Naive thymus-derived CD4-positive, alpha-beta T cell (primary cell): ENCODE measurements at places on chromosomes 6 and 20.

GRCh38 chr6:136092897-136093296 is 157.2 kb downstream of the MTFR2 start:
- no peaks in the 10 kb centered on the region for H3K36me3 ChIP-seq
- no peak overlapping the region for H3K27ac ChIP-seq
- H3K27me3 ChIP-seq: no peaks in the 10 kb centered on the region
- no peak overlapping the region for H3K4me3 ChIP-seq
- H3K4me1 ChIP-seq: no peaks in the 10 kb centered on the region
- DNase-seq: no peak

DNA sequence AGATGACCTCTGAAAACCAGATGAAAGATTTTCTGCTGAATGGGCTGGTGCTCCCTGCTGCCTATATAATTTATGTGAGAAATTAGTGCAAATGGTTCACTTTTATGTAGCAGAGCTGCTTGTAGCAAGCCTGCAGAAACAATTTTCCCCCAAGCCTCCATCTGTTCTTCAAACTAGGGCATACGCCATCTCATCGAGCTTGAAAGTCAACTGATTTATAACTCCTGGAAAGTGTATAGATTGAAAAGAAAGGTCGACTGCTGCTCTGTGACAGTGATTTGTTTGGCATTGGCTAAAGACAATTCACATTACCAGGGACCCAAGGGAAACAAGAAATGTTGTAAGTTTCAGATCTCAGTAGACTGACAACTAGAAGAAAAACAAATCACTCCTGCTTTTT is 93.3 kb downstream of the PACRG start:
- H3K36me3 ChIP-seq: no peaks in the 10 kb centered on the region
- DNase-seq: no peak
- H3K4me1 ChIP-seq: no peaks in the 10 kb centered on the region

- H3K4me3 ChIP-seq: no peak overlapping the region
- no peak overlapping the region for H3K27ac ChIP-seq
- H3K36me3 ChIP-seq: no peaks in the 10 kb centered on the region
- no peaks in the 10 kb centered on the region for H3K27me3 ChIP-seq
- H3K4me1 ChIP-seq: no peaks in the 10 kb centered on the region
- no peak for DNase-seq
Measured at GRCh38 chr6:93424303-93425064, 5.1 kb upstream of the EPHA7 start.

DNA sequence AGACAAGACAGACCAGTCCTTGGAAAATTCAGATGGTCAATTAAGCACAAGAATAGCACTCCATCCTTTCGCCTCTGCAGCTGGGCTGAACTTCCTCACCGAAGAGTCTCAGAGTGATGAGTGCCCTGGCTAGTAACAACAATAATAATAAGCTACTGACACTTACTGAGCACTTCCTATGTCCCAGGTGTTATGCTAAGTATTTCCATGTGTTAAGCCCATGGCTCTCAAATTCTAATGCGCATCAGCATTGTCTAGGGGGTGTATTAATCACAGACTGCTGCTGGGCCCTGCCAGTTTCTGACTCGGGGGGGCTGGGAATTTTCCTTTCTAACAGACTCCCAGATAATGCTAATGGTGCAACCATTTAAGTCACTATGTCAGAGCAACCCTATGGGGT is 118.2 kb upstream of the LRFN2 start:
- H3K4me1 ChIP-seq: no peaks in the 10 kb centered on the region
- no peaks in the 10 kb centered on the region for H3K36me3 ChIP-seq
- H3K27ac ChIP-seq: no peak overlapping the region
